ENCODE measurements at places on chromosomes 16 and 17. TPM values are rescaled to one million over a fixed set of nuclear protein-coding genes. Genes with fewer than 3 reads are reported as not detected.

- peak; percentile 38 for DNase-seq
Observed at GRCh38 chr17:28494445-28495188, 11.5 kb upstream of the FOXN1 start.

DNA sequence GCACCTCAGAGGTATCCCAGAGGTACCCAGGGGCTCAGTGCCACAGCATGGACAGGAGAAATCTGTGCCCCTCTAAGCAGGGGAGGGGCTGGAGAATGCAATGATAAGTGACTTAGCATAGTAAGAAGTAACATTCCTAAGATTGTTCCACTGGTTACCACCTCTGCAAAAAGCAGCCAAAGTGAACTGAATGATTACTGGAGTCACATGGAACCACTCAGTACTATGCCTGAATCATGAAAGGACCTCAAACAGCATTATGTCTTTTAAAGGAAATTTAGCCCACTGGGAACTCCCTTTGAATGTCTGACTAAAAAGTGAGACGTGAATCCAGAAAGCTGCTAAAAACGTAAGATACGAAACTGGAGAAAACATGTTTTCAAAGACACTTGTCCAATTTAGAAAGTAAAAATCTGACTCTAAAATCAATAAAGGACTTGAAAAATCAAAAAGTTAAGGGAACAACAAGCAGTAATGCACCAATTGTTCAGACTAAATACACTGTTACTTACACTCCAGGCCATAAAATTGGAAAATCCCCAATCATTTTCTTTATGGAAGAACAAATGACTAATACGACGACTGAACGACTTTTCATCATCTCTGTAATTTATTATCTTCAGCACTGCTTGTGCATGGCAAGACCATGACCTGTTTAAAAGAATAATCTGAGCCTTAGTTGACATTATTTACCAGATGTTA, 38.6 kb downstream of the LITAFD start:
- peak; percentile 74 for DNase-seq

DNA sequence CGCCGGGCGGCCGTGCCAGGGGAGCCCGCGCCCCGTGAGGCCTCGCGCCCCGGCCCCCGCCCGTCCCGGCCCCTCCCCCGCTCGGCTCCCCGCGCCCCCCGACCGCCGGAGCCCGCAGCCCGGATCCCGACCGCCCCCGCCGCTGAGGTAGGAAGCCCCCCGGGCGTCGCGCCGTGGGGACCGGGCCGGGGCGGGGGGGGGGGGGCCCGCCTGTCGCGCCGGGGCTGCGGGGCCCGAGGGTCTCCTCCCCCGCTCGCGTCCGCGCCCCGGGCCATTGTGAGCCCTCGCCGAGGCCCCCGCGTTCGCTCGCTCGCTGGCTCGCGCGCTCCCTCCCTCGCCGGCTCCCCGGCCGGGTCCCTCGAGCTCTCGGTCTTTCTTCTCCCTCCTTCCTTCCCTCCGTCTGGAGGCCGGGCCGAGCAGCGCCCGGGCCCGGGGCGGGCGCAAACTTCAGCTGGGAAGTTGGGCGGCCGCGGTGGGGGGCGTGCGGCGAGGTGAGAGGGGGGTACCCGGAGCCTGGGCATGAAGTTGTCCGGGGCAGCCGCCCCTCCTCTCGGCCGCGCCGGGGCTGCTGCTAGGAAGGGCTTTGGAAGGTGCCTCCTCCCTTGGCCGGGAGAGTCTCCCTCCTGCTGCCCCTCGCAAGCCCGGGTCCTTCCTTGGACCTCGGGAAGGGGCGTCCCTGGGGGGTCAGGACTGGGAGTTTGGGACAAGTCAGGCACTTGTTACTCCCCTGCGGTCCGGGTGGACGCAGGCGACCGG, 419 bp downstream of the GLIS2 start:
- DNase-seq, result no peak

GRCh38 chr17:7654832-7655540, 4.3 kb downstream of the ATP1B2 start:
- no peak for DNase-seq

GRCh38 chr16:73196670-73197069, 148.7 kb upstream of the ZFHX3 start:
- peak; percentile 46 for DNase-seq

- no peak for DNase-seq
Observed at GRCh38 chr17:77508047-77508715, 367.4 kb downstream of the SEC14L1 start.

DNA sequence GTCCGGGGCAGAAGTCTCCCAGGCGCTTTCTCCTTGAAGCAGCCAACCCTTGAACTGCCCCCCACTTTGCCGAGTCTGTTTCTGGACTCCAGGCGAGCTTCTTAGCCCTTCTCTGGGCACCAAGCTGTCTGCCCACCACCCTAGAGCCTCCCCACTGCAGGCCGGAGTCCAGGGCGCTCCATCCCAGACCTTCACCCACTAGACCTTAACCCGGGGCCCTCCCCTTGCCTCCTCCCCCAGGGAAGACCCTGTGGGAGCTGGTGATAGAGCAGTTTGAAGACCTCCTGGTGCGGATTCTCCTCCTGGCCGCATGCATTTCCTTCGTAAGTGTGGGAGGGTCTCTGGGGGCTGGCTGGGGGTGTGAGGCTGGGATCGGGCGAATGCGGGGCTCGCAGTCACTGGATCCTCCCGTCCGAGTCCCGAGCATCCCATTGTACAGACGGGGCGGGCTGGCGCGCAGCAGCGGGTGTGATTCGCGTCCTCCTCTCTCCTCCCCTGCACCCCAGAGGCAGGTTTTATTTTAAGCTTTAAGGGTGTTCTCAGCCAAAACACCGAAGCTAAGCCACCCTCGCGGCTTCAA, 1.1 kb downstream of the ATP2A1 start:
- DNase-seq, result no peak

- DNase-seq, result no peak
Observed at GRCh38 chr16:72384651-72385050, 212.7 kb upstream of the PMFBP1 start.

- no peak for DNase-seq
Observed at GRCh38 chr16:66677836-66678235, 18.7 kb downstream of the CMTM4 start.

DNA sequence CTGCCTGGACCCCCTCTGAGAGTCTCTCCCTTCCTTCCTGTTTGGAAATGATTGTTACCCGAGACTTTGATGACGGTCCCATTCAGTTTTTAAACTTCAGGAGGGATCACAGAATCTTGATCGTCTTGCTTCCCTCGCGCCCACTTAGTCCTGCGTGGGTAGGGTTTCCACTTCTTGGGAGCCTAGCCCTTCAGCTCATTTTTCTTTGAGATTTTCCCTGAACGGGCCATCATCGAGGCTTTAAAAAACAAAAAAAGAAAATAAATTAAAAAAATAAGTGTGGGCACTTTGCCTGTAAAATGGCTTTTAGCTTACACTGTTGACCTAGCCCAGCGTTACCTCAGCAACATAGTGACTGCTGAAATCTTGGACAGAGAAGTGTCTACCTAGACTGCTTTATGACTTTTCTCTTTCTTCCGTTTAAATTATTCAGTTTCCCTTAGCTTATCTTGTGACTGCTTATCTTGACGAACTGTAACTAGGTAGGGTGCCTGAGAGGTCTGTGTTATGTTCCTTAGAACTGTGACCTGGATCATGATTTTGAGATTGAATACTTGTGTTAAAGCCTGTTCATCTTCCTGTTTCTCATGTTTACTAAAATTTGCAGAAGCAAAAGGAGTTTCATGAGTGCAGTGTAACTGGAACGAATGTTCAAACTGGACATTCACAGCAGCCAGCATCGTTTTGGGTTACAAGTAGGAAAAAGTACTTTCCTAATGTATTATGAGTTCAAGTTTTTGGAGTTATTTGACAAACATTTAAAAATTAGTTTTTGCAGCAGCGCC, 874 bp downstream of the WWP2 start:
- DNase-seq, result peak; percentile 40

The SPNS3 gene
- total RNA-seq, result not detected

The KRT20 gene
- total RNA-seq, result not detected

The HOXB7 gene
- 6.4 TPM for total RNA-seq

The ALOX15B gene
- not detected for total RNA-seq
